IMR-90 (cell line): ENCODE measurements at places on chromosomes 16 and 17. TPM values are rescaled to one million over a fixed set of nuclear protein-coding genes. Genes with fewer than 3 reads are reported as not detected.
A peak's percentile ranks its signal among the peaks of the same experiment; 100 is the strongest.

GRCh38 chr16:49269201-49269600 lies 12.4 kb downstream of the CBLN1 start:
- DNase-seq: no peak

DNA sequence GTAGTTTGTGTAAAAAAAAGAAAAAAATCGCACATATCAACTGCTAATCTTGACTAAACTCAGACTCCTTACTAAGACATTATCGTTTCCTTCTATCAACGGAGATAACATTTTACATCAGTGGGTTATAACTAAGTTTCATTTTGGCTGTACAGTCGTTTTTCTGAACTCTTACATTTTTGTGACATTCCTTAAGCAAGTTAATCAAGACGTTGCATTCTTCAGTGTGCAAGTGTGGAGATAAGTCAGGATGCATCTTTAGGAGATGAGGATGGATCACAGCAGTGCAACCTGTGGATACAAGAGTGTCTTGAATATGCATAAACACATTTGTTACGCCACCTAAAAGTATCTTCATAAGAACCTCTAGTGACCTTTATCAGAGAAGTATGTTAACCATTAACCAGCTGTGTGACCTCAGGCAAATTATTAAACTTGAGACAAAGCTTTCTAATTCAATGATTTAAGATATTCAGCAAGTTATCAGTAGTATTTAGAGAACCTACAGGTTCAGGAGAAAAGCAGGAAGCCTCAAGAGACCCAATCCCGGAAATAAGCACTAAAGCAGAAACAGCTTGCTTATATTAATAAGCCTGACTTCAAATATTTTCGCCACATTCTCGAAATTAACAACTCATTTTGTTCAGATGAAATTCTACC lies 9.4 kb downstream of the CMC2 start:
- DNase-seq: no peak

DNA sequence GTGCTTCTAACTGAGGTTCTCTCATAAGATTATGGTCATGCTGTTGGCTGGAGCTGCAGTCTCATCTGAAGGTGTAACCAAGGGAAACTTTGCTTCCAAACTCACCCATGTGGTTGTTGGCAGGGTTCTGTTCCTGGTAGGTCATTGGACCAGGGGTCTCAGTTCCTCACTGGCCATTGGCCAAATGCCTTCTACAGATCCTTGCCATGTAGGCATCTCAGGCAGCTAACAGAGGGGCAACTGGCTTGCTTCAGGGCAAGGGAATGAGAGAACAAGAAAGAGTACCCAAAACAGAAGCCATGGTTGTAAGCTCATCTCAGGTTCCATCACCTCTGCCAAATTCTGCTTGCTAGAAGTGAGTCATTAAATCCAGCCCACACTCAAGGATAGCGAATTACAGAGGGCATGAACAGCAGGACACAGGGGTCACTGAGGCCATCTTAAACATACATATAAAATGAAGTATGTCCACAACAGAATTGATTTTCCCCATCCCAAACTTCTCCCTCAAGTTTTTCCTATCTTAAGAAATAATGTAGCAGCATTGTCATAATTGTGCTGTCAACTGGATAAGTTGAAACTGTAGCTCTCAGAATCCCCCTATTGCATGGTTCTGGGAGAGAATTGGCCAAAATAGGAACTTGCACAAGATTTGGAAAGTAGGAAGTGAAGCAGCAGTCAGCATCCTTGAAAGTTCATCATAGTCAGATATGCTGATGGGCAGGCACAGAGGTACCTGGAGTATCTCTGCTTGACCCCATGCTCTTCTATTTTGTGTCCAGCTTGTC lies 42.4 kb upstream of the CES5A start:
- no peak for DNase-seq

GRCh38 chr17:14902297-14902696 lies 362.8 kb downstream of the PMP22 start:
- no peak for DNase-seq

- peak; percentile 43 for DNase-seq
These were observed 484.9 kb upstream of the WSB1 start for GRCh38 chr17:26809033-26809432.

DNA sequence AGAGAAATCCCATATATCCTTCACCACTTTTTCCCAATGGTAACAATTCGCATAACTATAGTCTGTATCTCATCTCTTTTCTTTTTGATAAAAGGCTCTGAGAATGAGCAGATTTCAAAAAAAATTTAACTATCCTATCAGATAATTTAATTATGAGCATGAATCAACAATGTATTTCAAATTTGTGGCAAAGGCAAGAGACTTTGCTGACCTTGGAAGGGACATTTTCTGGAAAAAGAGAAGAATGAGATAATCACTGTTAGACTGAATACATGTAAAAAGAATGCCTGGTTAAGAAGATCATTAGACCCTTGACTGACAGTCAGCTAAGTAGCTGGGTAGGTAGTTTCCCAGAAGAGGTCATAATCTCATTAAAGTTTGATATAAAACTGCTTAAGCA lies 428.4 kb upstream of the XYLT1 start:
- DNase-seq: no peak

- DNase-seq: no peak
These were observed 21.3 kb downstream of the DEF8 start for GRCh38 chr16:89969741-89970410.

- no peak for DNase-seq
These were observed 5.9 kb upstream of the SLC16A5 start for GRCh38 chr17:75081611-75082540.

- no peak for DNase-seq
These were observed 14.6 kb upstream of the KCTD13 start for GRCh38 chr16:29940656-29941055.

GRCh38 chr16:20611975-20612481 lies 35.9 kb upstream of the ACSM2B start:
- DNase-seq: no peak

- no peak for DNase-seq
These were observed 2.9 kb downstream of the E4F1 start for GRCh38 chr16:2226245-2226793.

DNA sequence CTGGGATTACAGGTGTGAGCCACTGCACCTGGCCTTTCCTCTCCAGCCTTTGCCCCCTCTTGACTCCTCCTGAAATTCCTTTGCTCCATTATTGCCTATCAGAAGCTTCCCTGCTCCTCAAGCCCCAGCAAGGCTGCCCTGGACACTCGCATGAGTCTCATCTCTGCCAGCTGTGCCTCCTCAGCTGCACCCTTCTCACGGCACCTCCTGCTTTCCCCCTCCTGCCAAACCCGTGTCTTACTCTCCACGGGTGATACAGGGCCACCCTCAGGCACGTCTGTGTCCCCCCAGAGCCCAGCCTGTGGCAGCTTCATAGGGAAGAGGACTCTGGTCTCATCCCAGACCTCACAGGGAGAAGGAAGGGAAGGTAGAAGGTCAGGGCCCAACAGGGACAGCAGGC lies 15.4 kb downstream of the G6PC3 start:
- no peak for DNase-seq

- no peak for DNase-seq
These were observed 5.5 kb upstream of the FAM20A start for GRCh38 chr17:68606451-68607307.

DNA sequence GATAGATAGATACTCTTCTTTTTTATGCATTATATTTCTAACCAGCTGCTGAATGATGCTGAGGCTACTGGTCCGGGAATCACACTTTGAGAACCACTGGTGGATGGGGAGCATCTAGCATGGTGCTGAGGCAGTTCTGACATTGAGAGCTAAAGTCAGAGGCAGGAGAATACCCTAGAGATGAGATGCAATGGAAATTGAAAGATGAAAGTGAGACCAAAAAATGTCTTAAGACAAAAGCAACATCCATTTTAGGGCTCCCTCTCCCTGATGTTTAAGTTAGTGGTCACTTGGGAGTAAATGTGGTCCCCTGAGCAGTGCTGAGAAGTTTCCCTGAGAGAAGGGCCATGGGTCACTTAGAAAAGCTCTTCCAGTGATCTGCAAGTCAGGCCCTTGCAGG lies 6.8 kb downstream of the PCTP start:
- no peak for DNase-seq

GRCh38 chr17:73595479-73595878 lies 48.8 kb downstream of the SDK2 start:
- no peak for DNase-seq

The ABCA10 gene
- polyA plus RNA-seq: 0.03 and 0.04 TPM in 2 replicates

The TBC1D26 gene
- polyA plus RNA-seq: 0.02 and 0.04 TPM in 2 replicates

The DNAH9 gene
- not detected in 2 replicates for polyA plus RNA-seq

The TBC1D3H gene
- not detected in 2 replicates for polyA plus RNA-seq

The ALDH3A1 gene
- not detected in 2 replicates for polyA plus RNA-seq

The WNT9B gene
- not detected in 2 replicates for polyA plus RNA-seq

The SLFN12 gene
- 13.5 and 16.6 TPM in 2 replicates for polyA plus RNA-seq

The BAIAP2 gene
- 32.6 and 36.1 TPM in 2 replicates for polyA plus RNA-seq

The BRICD5 gene
- polyA plus RNA-seq: 0.94 and 1.5 TPM in 2 replicates
